ENCODE measurements at places on chromosomes 3 and 15.

- no peak for DNase-seq
Measured at GRCh38 chr15:42102646-42103235, 8.4 kb upstream of the PLA2G4D start.

GRCh38 chr15:34588046-34588674, 4.7 kb upstream of the GOLGA8B start:
- DNase-seq, result peak; percentile 77

GRCh38 chr3:39848365-39848764, 39.0 kb downstream of the MYRIP start:
- DNase-seq, result no peak

GRCh38 chr3:187277129-187277462, 14.4 kb downstream of the MASP1 start:
- no peak for DNase-seq

GRCh38 chr3:171092467-171092911, 66.0 kb upstream of the SLC2A2 start:
- DNase-seq, result peak; percentile 64

GRCh38 chr15:28017423-28017924, 81.6 kb downstream of the OCA2 start:
- DNase-seq, result no peak

GRCh38 chr15:83871808-83872559, 218.1 kb downstream of the ADAMTSL3 start:
- DNase-seq, result peak; percentile 88

- no peak for DNase-seq
Measured at GRCh38 chr3:187725224-187725623, 20.0 kb downstream of the BCL6 start.

GRCh38 chr3:47128137-47128536, 35.8 kb downstream of the SETD2 start:
- no peak for DNase-seq

- DNase-seq, result no peak
Measured at GRCh38 chr3:127740136-127740915, 67.6 kb downstream of the ABTB1 start.

DNA sequence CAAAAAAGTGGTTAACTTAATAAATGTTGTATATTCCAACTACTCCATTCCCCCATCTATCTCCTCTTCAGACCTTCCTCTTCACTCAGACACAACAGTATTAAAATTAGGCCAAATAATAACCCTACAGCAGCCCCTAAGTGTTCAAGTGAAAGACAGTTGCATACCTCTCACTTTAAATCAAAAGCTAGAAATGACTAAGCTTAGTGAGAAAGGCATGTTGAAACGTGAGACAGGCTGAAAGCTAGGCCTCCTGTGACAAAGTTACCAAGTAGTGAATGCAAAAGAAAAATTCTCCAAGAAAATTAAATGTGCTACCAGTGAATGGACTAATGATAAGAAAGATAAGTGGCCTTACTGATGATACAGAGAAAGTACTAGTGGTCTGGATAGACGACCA, 71.7 kb downstream of the ANKRD28 start:
- DNase-seq, result peak; percentile 14

DNA sequence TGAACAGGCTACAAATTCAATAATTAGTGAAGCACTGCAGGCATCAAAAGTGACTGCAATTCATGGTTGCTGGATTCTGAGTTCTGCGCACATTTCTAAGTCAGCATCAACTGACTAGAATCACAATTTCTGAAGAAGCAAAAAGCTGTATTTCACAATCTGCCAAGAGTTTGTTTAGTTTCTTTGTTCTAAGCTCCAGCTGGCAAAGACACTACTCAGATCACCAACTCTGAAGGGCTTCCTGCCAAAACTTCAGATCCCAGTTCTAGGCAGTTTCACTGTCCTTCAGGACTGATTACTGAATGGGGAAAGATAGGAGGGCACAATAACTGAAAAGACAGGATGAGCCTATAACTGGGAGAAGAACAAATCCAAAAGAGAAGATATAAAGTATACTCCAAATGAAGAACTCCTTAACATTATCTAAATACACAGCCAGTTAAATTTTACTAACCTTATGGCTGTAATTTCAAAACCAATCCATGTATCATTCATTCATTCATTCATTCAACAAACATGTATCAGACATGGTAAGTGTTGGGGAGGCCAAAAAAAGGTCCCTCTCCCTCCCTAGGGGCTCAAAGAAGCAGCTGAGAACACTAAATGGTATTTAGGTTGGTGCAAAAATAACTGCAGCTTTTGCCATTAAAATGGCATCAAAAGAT, 17.1 kb downstream of the TJP1 start:
- DNase-seq, result peak; percentile 91

- peak; percentile 67 for DNase-seq
Measured at GRCh38 chr3:31465999-31466398, 66.7 kb upstream of the STT3B start.

DNA sequence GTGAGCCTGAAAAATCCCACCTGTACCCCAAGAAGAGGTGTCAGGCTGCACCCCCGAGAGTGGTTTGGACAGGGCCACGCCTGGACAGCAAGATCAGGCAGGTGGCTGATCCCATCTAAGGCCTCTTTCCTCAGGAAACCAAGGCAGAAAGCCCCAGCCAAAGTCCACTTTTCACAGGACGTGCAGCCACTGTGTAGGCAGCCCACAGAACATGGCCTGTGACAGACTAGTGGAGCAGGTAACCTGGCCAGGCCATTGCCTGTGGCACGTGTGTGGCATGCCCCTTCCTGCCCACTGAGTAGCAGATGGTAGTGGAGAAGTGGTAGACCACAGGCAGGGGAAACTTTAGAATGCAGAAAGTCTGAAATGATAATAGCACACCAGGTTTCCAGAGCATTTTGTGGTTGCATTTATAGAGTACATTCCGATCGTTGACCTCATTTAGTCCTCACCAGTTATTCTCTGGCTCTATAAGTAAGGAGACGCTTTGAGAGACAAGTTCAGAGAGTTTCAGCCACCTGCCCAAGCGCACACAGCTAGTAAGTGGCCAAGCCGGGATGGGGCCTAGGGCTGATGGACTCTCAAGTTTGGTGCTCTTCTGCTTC, 68.7 kb downstream of the AAGAB start:
- DNase-seq, result no peak

DNA sequence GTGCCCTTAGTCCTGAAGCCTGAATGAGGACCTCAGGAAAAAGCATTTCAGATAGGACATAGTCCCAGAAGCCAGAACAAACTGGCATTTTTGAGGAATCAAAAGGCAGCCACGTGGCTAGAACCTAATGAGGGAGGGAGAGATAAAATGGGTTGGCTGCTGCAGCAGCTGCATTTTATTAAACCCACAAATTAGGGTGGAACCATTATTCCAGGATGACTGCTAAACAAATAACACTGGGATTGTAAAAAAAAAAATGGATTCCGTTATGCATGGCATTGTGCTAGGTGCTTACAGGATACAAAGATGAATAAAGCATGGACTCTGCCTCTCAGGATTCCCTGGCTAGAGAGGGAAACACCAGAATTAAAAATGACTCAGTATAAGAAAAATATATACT, 141.5 kb downstream of the SATB1 start:
- no peak for DNase-seq

DNA sequence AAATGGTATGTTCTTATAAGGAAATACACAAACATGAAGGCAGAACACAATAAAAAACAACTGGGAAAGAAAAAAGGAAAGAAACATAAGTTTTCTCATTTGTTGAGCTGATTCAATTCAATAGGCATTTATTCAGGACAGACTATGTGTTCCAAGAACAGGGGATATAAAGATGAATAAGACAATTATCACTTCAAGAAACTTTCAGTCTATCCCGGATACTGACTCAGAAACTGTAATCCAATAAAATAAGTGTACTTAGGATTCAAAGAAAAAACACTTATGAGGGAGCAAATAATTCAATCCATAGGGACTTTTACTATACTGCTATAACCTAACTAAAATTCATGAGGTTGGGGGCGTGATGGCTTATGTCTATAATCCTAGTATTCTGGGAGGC, 3.5 kb upstream of the POPDC2 start:
- DNase-seq, result peak; percentile 69

DNA sequence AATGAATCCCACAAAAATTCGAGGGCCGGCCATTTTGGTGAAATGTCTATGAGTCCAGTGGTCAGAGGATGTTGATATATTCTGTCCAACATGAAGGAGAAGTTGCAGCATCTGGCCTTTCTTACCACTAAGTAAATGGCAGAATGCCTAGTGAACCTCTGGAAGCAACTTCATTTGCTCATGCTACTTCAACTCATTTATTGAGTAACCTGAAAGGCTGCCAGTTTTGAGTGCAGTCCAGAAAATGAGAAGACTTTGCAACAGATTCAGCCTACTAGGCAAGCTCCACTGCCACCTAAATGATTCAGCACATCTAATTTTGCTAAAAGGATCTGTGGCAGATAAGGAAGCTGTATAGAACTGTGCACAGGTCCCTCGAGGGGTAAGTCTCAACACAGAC, 265.0 kb downstream of the OPA1 start:
- peak; percentile 85 for DNase-seq

GRCh38 chr3:80190051-80190450, 422.3 kb upstream of the ROBO1 start:
- DNase-seq, result peak; percentile 81

GRCh38 chr3:170309046-170309445, 48.5 kb upstream of the SKIL start:
- no peak for DNase-seq

GRCh38 chr3:159781867-159782266, 206.8 kb upstream of the IL12A start:
- no peak for DNase-seq

DNA sequence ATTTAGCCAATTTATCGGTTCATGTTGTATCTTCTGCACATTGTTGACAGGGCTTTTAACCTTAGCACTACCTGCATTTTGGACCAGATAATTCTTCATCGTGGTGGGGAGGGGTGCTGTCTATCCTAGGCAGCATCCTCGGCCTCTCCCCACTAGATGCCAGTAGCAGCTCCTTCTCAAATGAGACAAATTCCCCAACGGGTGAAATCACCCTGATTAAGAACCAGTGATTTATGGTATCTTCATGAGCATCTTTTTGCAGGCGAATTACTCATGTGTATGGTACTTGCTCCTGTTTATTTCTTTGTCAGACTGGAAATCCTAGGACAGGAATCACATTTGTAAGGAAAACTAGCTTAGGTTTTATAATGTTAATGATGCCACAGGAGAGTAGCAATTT, 68.0 kb downstream of the C3orf70 start:
- peak; percentile 56 for DNase-seq

GRCh38 chr3:106184540-106185457, 316.0 kb upstream of the CBLB start:
- no peak for DNase-seq

GRCh38 chr3:60774617-60775016, 476.6 kb downstream of the FHIT start:
- DNase-seq, result no peak

DNA sequence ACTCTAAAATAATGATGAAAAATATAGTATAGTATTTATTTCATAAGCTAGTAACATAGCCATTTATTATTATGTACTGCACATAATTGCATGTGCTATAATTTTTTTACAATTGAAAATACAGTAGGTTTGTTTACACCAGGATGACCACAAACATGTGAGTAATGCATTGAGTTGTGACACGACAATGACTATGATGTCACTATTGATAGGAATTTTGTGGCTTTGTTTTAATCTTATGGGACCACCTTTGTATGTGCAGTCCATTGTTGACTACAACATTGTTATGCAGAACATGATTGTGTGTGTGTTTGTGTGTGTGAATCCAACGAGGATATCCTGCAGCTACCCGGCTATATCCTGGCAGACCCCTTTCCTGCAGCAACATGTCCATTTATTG, 372.2 kb upstream of the MCTP2 start:
- no peak for DNase-seq

GRCh38 chr3:98003306-98003969, 31.2 kb upstream of the RIOX2 start:
- no peak for DNase-seq

GRCh38 chr3:101938262-101938847, 89.0 kb downstream of the NFKBIZ start:
- no peak for DNase-seq

GRCh38 chr3:182078316-182078715, 366.6 kb downstream of the SOX2 start:
- no peak for DNase-seq

GRCh38 chr15:98480844-98481243, 167.5 kb upstream of the IGF1R start:
- no peak for DNase-seq

DNA sequence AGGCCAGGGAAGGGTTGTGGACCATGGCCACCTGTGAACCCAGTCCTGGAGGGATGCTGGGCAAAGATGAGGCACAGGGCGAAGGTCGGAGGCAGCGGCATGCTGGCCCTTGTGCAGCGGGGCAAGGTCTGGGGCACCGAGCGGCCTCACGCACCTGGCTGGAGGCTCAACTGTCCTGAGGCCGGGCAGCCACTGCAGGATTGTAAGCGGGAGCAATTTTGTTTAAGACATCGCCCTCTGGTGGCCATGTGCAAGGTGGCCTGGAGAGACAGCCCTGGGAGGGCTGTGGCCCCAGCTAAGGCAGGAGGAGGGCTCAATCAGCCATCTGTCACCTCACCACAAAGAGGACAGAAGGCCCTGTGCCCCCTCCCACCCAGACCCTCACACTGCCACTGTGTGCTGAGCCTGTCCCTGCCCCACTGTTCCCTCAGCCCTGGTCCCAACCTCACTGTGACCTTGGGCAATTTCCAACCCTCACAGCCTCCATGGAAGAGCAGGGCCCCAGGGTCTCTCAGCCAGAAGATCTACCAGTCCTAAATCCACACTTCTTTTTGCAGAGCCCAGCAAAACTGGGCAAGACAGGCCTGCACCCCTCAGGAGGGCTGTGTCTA, 46.2 kb downstream of the TPRA1 start:
- DNase-seq, result peak; percentile 40

- no peak for DNase-seq
Measured at GRCh38 chr15:68674975-68675374, 96.2 kb downstream of the CORO2B start.
